Stomach (tissue), 19 donors: ENCODE measurements at places on chromosomes 7 and 10. TPM values are rescaled to one million over a fixed set of nuclear protein-coding genes. Genes with fewer than 3 reads are reported as not detected.

Gene KCP
- 2.3 TPM for total RNA-seq

Gene CCDC3
- total RNA-seq = not detected

Gene ENO4
- total RNA-seq = 2.2 TPM

Gene GIMAP2
- total RNA-seq = 8.3 TPM

Gene CARD11
- 6.2 TPM for total RNA-seq

Gene SEMA4G
- 7.6 TPM for total RNA-seq

Gene PNLIPRP3
- not detected for total RNA-seq

Gene GDF10
- total RNA-seq = 2.6 TPM

Gene STEAP2
- total RNA-seq = 8.7 TPM

Gene ASL
- 62.5 TPM for total RNA-seq

DNA sequence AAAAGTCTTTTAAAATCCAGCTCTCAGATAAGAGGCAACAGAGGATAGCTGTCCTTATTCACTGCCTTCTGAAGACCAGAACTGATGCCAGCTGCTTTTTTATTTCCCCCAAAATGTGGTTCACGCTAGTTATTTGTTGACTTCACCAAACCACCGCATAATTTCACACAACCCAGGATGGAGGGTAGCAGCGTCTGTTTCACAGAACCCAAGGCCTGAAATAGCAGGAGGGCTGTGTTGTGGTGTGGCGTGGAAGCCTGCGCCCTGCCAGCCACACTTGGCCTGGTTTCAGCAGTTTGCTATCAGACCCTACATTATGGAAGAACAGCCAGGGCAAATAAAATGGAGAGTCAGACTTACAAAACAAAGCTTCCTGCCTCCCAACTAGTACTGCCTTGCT is 155.4 kb downstream of the DYNC1I1 start:
- DNase-seq = peak; percentile 28
- no peak overlapping the region for H3K27ac ChIP-seq
- no peak overlapping the region for H3K4me3 ChIP-seq
- no peaks in the 10 kb centered on the region for H3K27me3 ChIP-seq

- no peak overlapping the region for H3K27ac ChIP-seq
- DNase-seq = no peak
- H3K27me3 ChIP-seq = no peaks in the 10 kb centered on the region
- peaks cover 92% of the 10 kb centered on the region for H3K36me3 ChIP-seq
- no peaks in the 10 kb centered on the region for H3K4me1 ChIP-seq
Observed at GRCh38 chr7:30612658-30613265, 18.1 kb downstream of the GARS1 start.

DNA sequence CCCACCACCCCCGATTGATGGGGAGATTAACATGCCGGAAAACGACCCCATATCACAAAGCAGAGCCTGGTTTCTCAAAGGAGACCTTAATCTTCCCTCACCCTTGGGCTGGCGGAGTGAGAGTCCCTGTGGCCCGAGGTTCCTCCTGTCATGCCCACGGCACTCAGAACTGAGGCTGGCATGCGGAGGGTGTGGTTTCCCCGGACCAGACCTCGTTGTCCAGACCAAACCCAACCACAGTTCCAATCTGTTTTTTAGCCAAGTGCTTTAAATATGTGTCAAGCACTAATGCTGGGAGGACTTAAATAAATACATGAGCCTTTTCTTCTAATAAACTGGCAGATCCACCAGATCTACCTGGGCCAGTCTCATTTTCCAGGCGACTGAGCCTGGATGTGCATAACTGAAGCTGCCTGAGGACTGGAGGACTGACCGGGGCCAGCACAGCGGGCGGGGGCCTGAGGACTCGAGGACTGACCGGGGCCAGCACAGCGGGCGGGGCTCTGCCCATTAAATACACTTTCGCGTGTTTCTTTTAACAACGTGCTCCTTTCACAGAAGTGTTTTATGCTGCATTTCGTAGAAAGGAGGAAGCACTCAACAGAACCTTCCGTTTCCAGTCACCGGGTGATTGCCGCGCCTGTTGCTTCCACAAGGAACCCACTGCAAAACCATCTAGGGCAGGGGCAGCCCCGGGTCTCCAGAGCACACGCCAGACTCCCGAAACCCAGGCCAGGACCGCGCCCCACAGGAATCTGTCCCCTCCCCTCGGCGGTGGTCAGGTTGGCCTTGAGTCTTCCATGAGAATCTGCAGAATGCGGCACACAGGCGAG is 334.6 kb downstream of the PTPRN2 start:
- no peaks in the 10 kb centered on the region for H3K4me1 ChIP-seq
- H3K27me3 ChIP-seq = no peaks in the 10 kb centered on the region
- no peaks in the 10 kb centered on the region for H3K36me3 ChIP-seq
- no peak for DNase-seq

GRCh38 chr7:25714013-25714412 is 438.0 kb upstream of the NFE2L3 start:
- H3K4me1 ChIP-seq = no peaks in the 10 kb centered on the region
- no peak for DNase-seq
- no peak overlapping the region for H3K27ac ChIP-seq
- H3K27me3 ChIP-seq = no peaks in the 10 kb centered on the region

GRCh38 chr10:61904733-61905725 is 3.5 kb downstream of the ARID5B start:
- no peaks in the 10 kb centered on the region for H3K36me3 ChIP-seq
- peak; percentile 85 for DNase-seq
- no peaks in the 10 kb centered on the region for H3K27me3 ChIP-seq
- H3K27ac ChIP-seq = no peak overlapping the region

DNA sequence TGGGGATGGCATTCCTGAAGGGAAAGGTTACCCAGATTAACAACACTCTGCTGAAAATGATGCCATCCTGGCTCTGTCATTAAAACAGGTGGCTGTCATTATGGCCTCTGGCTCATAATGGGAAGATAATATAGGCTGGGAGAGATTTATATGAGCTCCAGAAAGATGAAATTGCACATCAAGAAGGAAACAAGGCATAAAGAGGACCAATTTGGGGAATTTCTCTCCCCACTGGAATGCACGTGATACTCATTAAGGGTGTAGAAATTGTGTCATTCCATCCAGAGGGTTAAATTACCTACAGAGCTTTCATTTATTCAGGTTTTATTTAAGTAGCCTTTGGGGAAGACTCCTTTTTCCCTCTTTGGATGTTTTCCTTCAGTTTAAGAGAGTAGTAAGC is 71.6 kb upstream of the CELF2 start:
- no peak for DNase-seq
- H3K27me3 ChIP-seq = no peaks in the 10 kb centered on the region
- H3K36me3 ChIP-seq = no peaks in the 10 kb centered on the region

DNA sequence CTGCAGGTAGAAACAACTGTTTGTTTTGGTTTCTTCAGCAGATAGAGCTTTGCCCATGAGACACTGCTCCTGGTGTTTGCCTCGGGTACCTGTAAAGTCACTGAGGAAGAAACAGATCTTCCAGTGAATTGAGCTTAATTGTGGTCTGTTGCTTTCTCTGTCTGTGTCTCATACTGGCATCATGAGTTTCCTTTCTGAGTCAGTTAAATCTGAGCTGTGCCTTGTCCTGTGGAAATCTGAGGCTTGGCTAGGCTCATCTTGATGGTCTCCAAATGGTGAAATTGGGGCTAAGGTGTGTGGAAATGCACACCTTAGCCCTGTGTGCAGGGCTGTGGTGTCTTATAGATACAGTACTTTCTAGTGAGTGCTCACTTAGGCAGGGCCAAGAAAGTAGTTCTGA is 67.4 kb downstream of the GBF1 start:
- H3K36me3 ChIP-seq = no peaks in the 10 kb centered on the region
- H3K27ac ChIP-seq = no peak overlapping the region
- DNase-seq = no peak
- H3K4me1 ChIP-seq = peaks cover 6% of the 10 kb centered on the region
- no peaks in the 10 kb centered on the region for H3K27me3 ChIP-seq

DNA sequence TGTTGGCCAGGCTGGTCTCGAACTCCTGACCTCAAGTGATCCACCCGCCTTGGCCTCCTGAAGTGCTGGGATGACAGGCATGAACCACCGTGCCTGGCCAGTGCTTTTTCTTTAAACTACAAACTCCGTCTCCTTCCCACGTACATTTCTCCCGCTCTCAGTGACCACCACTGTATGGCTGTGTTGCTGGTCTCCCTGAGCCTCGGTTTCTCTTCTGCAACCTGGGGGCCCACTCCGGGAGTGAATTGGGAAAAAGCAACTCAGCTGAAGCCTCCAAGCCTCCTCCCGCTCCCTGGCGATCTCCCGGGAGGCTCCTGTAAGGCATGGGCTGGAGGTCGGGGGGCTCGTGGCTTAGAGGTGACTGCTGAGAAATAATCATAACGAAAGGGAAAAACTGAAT is 136.3 kb downstream of the ELFN1 start:
- no peak overlapping the region for H3K4me3 ChIP-seq
- DNase-seq = peak; percentile 22
- no peaks in the 10 kb centered on the region for H3K36me3 ChIP-seq
- no peak overlapping the region for H3K27ac ChIP-seq
- H3K4me1 ChIP-seq = no peaks in the 10 kb centered on the region

GRCh38 chr7:36038063-36038721 is 114.9 kb upstream of the EEPD1 start:
- peaks cover 9% of the 10 kb centered on the region for H3K4me1 ChIP-seq
- no peaks in the 10 kb centered on the region for H3K27me3 ChIP-seq
- H3K36me3 ChIP-seq = no peaks in the 10 kb centered on the region
- no peak overlapping the region for H3K4me3 ChIP-seq
- DNase-seq = no peak

- H3K27me3 ChIP-seq = no peaks in the 10 kb centered on the region
- H3K27ac ChIP-seq = peak overlapping the region; percentile 4
- no peaks in the 10 kb centered on the region for H3K36me3 ChIP-seq
Observed at GRCh38 chr10:77391605-77392235, 245.9 kb downstream of the KCNMA1 start.

DNA sequence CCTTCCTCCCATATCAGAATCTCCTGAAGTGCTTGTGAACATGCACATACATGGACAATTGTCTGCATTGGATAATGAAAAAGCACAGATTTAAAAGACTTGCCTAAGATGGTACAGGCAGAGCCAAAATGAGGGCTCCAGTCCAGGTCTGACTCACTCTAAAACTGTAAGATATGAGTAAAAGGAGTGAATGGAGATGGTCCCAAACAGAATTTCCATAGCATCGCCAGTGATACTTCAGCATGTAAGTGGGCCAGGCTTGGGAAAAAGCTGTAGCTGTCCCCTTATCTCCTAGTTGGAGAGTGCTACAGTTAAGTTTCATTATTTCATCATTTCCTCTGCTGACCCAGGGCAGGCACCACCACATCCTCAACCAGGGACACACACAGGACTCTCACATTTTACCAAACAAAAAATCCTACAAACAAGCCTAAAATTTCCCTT is 26.4 kb upstream of the IL6 start:
- no peak overlapping the region for H3K27ac ChIP-seq
- no peaks in the 10 kb centered on the region for H3K4me1 ChIP-seq
- H3K4me3 ChIP-seq = no peak overlapping the region

- H3K36me3 ChIP-seq = no peaks in the 10 kb centered on the region
- H3K27ac ChIP-seq = no peak overlapping the region
- H3K4me3 ChIP-seq = no peak overlapping the region
- peaks cover 6% of the 10 kb centered on the region for H3K27me3 ChIP-seq
- no peak for DNase-seq
- H3K4me1 ChIP-seq = no peaks in the 10 kb centered on the region
Observed at GRCh38 chr7:158075633-158076001, 512.0 kb downstream of the PTPRN2 start.

GRCh38 chr10:132417957-132418441 is 21.0 kb downstream of the PWWP2B start:
- H3K4me3 ChIP-seq = no peak overlapping the region
- H3K27me3 ChIP-seq = no peaks in the 10 kb centered on the region
- peaks cover 93% of the 10 kb centered on the region for H3K4me1 ChIP-seq
- H3K36me3 ChIP-seq = peaks cover 7% of the 10 kb centered on the region
- DNase-seq = peak; percentile 66

GRCh38 chr7:51629206-51629605 is 312.6 kb upstream of the COBL start:
- H3K27ac ChIP-seq = no peak overlapping the region
- no peaks in the 10 kb centered on the region for H3K4me1 ChIP-seq
- H3K36me3 ChIP-seq = no peaks in the 10 kb centered on the region
- H3K27me3 ChIP-seq = no peaks in the 10 kb centered on the region
- DNase-seq = no peak
- no peak overlapping the region for H3K4me3 ChIP-seq

DNA sequence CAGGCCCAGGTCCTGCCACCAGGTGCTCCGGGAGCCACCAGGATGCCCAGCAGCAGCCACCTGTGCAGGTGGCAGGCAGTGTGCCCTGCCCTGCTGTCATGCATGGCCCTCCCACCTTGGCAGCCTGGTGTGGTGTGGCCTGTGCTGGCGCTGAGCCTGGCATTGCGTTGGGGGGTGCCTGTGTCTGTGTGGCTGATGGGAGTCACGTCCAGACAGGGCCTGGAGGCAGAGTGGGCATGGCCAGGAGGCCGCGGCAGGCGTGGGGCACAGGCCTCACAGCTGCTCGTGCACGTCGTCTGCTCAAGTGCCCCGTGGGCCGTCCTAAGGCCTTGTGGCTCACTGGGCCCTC is 8.7 kb downstream of the TTYH3 start:
- peak; percentile 72 for DNase-seq
- peak overlapping the region; percentile 79 for H3K27ac ChIP-seq
- H3K27me3 ChIP-seq = no peaks in the 10 kb centered on the region
- H3K4me1 ChIP-seq = peaks cover 32% of the 10 kb centered on the region
- H3K4me3 ChIP-seq = no peak overlapping the region

GRCh38 chr10:94680544-94680943 is 3.0 kb upstream of the CYP2C18 start:
- peak; percentile 84 for DNase-seq
- H3K4me3 ChIP-seq = no peak overlapping the region
- no peaks in the 10 kb centered on the region for H3K36me3 ChIP-seq
- H3K27me3 ChIP-seq = no peaks in the 10 kb centered on the region
- peaks cover 9% of the 10 kb centered on the region for H3K4me1 ChIP-seq
- H3K27ac ChIP-seq = peak overlapping the region; percentile 65

DNA sequence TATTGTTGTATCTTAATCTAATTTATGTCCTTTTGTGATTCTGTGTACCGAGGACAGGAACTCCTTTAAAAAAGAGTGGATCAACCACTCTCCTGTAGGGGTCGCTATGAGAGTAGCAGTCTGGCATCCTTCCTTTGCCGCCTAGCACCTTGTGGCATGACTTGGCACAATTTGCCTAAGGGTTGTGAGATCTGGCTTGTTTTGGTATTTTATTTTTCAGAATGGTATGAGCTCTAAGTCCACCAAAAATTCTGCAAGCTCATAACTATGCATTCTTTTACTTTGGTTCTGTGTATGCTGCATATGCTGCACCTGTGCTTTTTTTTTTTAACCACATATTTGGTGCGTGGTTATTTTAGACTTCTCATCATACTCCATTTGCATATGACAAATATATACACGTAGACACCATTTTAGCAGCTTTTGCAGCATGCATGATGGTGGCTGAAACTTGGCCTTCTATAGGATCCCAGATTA is 112.8 kb downstream of the CDK14 start:
- no peaks in the 10 kb centered on the region for H3K36me3 ChIP-seq
- H3K4me3 ChIP-seq = no peak overlapping the region
- peaks cover 25% of the 10 kb centered on the region for H3K4me1 ChIP-seq
- H3K27me3 ChIP-seq = no peaks in the 10 kb centered on the region
- peak; percentile 62 for DNase-seq
